ENCODE measurements at places on chromosomes 13 and 19.

DNA sequence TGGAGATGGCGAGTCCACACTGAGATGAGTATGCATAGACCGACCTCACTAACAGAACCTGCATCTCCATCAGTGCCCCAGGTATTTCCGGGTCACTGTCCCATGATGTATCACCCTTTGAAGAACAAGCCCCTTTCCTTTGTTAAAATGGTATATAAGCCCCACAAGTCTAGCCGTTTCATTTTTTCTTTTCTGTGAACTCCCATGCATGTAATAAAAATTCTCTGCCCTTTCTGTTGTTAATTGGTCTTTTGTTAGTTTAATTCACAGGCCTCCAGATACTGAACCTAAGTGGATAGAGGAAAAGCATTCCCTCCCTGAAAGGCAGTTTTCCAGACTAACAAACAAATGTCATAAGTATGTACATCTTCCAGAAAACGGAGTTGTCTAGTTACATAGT lies 15.0 kb upstream of the CD177 start:
- DNase-seq = no peak

GRCh38 chr13:79018166-79018565 lies 359.2 kb upstream of the OBI1 start:
- no peak for DNase-seq

- DNase-seq = no peak
Observed at GRCh38 chr13:62309904-62310303, 894.3 kb upstream of the PCDH20 start.

- no peak for DNase-seq
Observed at GRCh38 chr19:10604460-10604980, 17.4 kb upstream of the AP1M2 start.

DNA sequence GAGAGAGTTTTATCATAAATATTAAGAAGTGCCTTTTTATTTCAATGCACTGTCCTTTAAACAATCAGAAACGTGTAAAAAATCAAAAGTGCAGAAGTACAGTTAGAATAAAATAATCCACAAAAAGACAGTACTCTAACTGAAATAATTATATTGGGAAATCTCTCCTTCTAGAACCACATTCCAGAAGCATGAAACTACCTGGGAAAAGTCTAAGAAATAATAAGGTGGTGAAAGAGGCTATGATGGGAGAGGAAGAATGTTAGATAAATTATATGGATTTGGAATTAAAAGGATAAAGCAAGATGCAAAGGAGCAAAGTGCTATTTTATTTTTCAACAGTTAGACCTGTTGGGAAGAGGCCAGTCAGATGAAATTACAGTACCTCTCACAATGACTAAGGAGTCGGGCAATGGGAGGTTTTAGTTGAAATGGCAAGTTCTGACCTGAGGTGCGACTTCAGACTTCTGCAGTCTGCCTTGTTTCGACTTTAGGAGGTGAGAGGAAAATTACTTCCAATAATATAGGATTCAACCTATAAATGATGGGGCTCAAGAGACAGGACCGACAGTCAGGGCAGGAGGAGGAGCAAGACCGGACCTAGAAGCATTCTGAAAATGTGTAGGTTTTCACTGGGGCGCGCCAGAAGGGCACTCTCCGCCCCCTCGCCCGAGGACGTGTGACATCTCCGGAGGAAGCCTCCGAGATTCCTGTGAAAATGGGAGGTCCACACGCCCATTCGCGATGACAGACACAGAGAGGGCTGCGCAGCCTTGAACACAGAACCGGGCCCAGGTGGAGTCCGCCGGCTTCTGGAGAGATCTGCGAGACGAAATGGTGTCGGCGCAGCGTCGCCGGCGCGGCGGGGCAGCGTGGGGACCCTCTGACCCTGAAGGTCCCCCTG lies 717 bp downstream of the SPRYD7 start:
- no peak for DNase-seq

All from NCI-H187 treated with DMSO at 0.1 percent for 48 hours (cell line).